ENCODE measurements at places on chromosomes 6 and 20.

DNA sequence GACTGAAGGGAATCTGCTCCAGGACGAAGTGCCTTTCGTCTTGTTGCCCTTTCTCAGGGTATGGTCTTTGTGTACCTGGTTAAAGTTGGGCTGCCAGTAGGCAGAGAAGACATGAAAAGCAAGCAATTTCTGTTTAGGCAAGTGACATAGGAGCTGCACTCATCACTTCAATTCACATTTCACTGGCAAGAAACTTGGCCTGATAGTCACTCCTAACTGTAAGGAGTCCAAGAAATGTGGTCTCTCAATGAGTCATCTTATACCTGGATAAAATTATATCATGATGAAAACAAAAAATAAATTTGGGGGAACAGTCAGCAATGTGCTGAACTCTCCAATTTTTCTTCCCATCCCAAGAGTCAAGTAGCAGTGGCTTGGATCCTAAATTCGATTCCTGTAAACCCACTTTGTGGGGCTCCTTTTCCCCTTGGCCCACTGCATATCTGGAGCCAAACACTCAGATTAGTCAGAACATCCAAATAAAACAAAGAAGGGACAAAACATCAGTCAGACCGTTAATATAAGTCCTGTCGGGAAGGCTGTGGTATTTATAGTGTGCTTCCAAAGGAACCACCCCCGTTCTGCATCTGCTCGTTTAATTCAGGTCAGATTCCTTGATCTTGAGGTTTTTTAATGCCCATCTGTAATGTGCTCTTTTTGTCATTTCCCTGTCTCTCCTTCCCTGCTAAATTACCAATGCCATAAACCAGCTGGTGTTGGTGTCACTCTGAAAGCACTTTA lies 5.0 kb upstream of the GABRR1 start:
- H3K27ac ChIP-seq = no peak overlapping the region
- H3K4me3 ChIP-seq = no peak overlapping the region
- no peaks in the 10 kb centered on the region for H3K36me3 ChIP-seq
- H3K4me1 ChIP-seq = 0 out of 2 replicates have a peak, but pooled peaks cover 6% of the 10 kb centered on the region
- no peaks in the 10 kb centered on the region for H3K27me3 ChIP-seq

DNA sequence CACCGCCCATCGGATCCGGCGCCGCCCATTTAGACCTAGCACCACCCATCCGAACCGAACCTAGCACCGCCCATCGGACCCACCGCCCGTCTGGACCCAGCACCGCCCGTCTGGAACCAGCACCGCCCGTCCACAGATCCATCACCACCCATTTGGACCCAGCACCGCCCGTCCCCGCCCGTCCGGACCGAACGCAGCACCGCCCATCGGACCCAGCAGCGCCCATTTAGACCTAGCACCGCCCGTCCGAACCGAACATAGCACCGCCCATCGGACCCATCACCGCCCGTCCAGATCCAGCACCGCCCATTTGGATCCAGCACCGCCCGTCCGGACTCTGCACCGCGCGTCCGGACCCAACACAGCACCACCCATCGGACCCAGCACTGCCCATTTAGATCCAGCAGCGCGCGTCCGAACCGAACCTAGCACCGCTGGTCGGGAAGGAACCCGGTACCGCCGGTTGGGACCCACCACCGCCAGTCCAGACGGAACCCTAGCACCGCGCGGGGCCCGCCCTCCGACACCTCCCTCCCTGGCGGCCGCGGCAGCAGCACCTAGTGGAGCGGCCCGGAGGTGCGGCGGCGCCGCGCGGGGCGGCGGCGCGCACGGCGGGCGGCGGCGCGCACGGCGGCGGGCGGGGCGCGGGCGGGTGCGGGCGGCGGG lies 348 bp upstream of the AFDN start:
- DNase-seq = peak; percentile 78
- H3K4me1 ChIP-seq = peaks cover 17% of the 10 kb centered on the region
- H3K4me3 ChIP-seq = peak overlapping the region; percentile 76
- H3K27ac ChIP-seq = no peak overlapping the region
- peaks cover 7% of the 10 kb centered on the region for H3K27me3 ChIP-seq

DNA sequence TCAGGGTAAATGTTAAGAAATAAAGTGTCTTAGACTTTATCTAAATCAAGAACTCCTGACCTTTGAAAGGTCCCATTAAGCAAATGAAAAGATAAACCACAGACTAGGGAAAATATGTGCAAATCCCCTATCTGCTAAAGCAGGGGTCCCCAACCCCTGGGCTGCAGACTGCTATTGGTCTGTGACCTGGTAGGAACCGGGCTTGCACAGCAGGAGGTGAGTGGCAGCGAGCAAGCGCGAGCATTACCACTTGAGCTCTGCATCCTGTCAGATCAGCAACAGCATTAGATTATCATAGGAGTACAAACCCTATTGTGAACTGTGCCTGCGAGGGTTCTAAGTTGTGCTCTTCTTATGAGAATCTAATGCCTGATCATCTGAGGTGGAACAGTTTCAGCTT lies 42.4 kb downstream of the LCA5 start:
- H3K4me1 ChIP-seq = peaks cover 8% of the 10 kb centered on the region
- H3K27ac ChIP-seq = no peak overlapping the region
- H3K36me3 ChIP-seq = no peaks in the 10 kb centered on the region
- peak; percentile 72 for DNase-seq
- no peak overlapping the region for H3K4me3 ChIP-seq

DNA sequence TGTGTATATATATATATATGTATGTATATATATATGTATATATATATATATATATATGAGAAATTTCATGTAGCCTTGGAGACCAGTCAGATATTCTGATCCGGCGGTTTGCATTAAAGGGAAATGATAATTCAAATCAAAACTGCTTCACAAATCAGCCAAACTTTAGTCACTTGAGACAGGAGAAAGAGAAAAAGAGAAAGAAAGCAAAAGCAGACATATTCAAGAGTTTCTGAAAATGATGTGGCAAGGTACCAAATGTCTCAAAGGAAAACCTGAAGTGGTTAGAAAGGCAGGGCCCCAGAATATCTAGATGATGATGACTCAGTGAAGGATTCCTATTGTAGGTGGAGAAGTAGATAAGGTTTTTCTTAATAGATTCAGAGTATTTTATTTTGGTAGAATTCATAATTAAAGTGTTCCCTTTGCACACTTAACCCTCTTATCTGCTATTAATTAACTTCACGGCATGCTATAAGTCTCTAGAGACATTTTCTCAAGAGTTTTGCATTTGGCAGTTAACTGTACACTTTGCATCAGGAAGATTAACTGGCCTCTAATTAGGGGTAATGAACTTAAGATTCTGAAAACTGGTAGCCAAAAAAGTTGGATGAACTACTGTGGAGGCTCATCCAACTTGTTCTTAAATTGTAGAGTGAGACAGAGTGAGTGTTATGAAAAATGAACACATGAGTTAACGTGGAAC lies 50.1 kb upstream of the ASF1A start:
- H3K27me3 ChIP-seq = no peaks in the 10 kb centered on the region
- no peak for DNase-seq
- no peaks in the 10 kb centered on the region for H3K36me3 ChIP-seq
- no peaks in the 10 kb centered on the region for H3K4me1 ChIP-seq

- peak; percentile 100 for DNase-seq
- H3K4me1 ChIP-seq = peaks cover 43% of the 10 kb centered on the region
- H3K36me3 ChIP-seq = 0 out of 2 replicates have a peak, but pooled peaks cover 3% of the 10 kb centered on the region
- H3K4me3 ChIP-seq = peak within 1 kb of the TSS; percentile 63
These were observed at the start of the genes ACOT8 and ZSWIM3 for GRCh38 chr20:45857114-45857881. TSS of gene ACOT8 (minus strand) at chr20:45857392. CDS start at chr20:45857315, 77 bp downstream. TSS of gene ZSWIM3 (plus strand) at chr20:45857614. CDS start at chr20:45857826, 212 bp downstream.

- no peak for DNase-seq
- no peak overlapping the region for H3K4me3 ChIP-seq
- no peak overlapping the region for H3K27ac ChIP-seq
- H3K27me3 ChIP-seq = peaks cover 24% of the 10 kb centered on the region
These were observed 8.2 kb downstream of the PPP1R14C start for GRCh38 chr6:150150821-150151646.

GRCh38 chr6:39228992-39229767 lies at the start of gene KCNK5:
TSS of gene KCNK5 (minus strand) at chr6:39229475. CDS start at chr6:39229111, 364 bp downstream.
- DNase-seq = peak; percentile 95
- H3K27ac ChIP-seq = peak within 1 kb of the TSS; percentile 73
- peaks cover 7% of the 10 kb centered on the region for H3K36me3 ChIP-seq
- H3K4me3 ChIP-seq = peak within 1 kb of the TSS; percentile 93
- H3K27me3 ChIP-seq = no peaks in the 10 kb centered on the region
- peaks cover 79% of the 10 kb centered on the region for H3K4me1 ChIP-seq

DNA sequence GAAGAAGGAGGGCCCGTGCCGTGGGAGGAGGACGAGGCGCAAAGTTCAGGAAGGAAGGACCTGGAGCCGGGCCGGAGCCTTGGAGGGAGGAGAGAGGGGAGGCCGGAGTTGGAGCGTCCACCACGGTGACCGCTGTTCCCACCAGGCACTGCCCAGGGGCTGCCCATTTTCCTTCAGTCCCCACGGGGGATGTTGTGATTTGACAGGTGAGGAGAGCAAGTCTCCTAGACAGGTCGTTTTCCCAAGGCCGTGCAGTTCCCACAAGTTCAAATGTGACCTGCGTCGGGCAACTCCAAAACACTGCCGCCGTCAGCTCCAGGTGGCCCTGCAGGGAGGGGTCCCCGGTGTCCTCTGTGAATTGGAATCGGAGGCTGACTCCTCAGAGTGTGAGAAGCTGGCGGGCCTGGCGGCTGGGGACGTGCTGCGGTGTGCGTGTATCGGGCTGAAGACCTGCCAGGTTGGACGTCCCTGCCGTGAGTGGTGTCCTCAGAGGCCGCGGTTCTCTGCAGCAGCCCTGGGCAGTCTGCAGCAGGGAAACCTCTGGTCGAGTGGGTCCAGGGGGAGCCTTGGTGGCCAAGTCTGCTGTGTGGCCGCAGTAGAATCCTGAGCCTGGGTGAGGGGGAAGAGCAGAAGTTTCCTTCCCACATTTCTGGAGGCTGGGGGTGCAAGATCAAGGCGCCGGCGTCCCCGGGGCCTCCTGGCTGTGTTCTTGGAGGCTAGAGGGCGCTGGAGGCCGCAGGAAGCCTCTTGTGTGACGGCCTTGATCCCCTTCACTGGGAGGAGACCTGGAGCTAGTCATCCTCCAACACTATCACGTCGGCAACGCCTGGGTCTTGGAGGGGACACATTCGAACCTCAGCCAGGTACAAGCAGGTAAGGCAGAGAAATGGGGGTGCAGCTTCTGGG lies 115.1 kb upstream of the FRMD1 start:
- H3K36me3 ChIP-seq = no peaks in the 10 kb centered on the region
- no peaks in the 10 kb centered on the region for H3K27me3 ChIP-seq
- H3K4me1 ChIP-seq = no peaks in the 10 kb centered on the region
- H3K27ac ChIP-seq = no peak overlapping the region

DNA sequence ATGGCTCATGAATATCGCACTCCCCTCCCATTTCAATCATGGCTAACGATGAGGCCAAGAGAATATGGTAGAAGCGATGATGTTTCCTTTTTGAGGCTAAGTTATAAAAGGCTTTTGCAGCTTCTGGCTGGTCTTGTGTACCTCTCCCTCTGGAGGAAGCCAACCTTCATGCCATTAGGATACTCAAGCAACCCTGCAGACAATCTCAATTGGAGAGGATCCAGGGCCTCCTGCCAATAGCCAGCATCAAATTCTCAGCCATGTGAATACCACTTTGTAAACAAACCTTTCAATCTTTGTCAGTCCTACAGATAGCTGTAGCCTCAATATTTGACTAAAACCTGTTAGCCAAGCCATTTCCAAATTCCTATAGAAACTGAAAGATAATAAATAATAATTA lies 738.4 kb downstream of the KIF16B start:
- H3K4me1 ChIP-seq = no peaks in the 10 kb centered on the region
- H3K27ac ChIP-seq = no peak overlapping the region
- H3K36me3 ChIP-seq = no peaks in the 10 kb centered on the region
- no peak overlapping the region for H3K4me3 ChIP-seq
- H3K27me3 ChIP-seq = no peaks in the 10 kb centered on the region

- H3K4me1 ChIP-seq = no peaks in the 10 kb centered on the region
- peak; percentile 57 for DNase-seq
- H3K36me3 ChIP-seq = no peaks in the 10 kb centered on the region
These were observed 20.0 kb downstream of the SUN5 start for GRCh38 chr20:32984196-32984595.

DNA sequence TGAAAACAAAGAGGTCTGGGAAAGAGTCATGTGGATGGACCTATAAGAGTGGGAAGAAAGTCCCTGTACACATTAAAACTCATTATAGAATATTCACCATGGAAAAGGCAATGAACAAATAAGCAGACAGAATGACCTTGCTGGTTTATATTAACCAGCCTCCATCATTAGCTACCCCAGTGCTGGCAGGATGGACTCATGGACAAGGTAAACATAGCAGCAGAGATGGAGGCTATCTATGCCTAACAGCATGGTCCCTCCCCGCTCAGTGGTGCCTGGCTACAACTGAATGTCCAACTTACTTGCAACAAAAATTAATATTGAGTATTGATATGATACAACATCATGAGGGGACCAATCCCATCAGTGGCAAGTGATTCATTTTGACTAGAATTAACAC lies 4.5 kb upstream of the ZKSCAN3 start:
- H3K4me1 ChIP-seq = no peaks in the 10 kb centered on the region
- H3K4me3 ChIP-seq = no peak overlapping the region
- H3K27me3 ChIP-seq = no peaks in the 10 kb centered on the region
- no peaks in the 10 kb centered on the region for H3K36me3 ChIP-seq
- no peak for DNase-seq
- no peak overlapping the region for H3K27ac ChIP-seq

DNA sequence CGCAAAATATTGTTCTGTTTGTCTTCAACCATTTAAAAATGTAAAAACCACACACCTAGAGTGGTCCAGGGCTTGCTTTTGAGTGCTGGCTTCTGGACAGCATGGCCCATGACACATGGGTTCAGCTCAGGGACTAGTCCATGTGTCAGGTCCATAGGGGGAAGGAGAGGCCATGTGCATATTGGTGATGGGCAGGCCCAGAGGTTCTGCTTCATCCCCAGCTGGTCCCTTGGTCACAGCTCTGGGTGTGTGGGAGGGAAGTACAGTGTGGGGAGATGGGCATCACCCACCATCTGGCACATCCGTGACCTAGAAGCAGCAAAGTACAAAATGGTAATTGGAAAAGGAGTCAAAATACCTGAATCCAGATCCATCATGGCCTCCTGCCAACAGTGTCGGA lies 50.7 kb downstream of the STK35 start:
- peaks cover 5% of the 10 kb centered on the region for H3K4me1 ChIP-seq
- H3K36me3 ChIP-seq = no peaks in the 10 kb centered on the region
- H3K27me3 ChIP-seq = no peaks in the 10 kb centered on the region

- peaks cover 18% of the 10 kb centered on the region for H3K4me1 ChIP-seq
- no peaks in the 10 kb centered on the region for H3K36me3 ChIP-seq
- 0 out of 2 replicates have a peak overlapping the region, but pooled peaks have one; percentile 24 for H3K27ac ChIP-seq
- DNase-seq = no peak
These were observed 135.5 kb downstream of the CDKAL1 start for GRCh38 chr6:20669571-20670314.

DNA sequence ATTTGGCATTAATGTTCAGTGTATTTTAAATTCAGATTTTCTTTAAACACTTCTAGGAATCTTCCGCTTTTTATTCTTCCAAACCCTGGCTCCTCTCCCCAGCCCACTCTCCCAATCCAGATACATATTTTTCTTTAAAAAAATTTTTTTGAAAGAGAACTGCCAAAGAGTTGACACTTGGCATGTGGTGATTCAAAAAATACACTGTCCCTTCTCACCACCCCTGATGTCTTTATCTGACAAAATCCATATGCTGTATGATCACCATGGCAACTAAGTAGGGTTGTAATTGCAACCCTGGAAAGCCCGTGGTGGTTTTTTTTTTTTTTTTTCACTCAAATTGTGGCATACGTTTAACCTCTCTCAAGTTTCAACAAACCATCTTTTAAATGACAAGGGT lies 355.8 kb upstream of the SASH1 start:
- no peak overlapping the region for H3K4me3 ChIP-seq
- no peaks in the 10 kb centered on the region for H3K4me1 ChIP-seq
- H3K36me3 ChIP-seq = no peaks in the 10 kb centered on the region

Data from GM23338 (cell line).